Posterior cingulate gyrus (tissue), 11 donors: ENCODE measurements at places on chromosomes 12 and 14.

DNA sequence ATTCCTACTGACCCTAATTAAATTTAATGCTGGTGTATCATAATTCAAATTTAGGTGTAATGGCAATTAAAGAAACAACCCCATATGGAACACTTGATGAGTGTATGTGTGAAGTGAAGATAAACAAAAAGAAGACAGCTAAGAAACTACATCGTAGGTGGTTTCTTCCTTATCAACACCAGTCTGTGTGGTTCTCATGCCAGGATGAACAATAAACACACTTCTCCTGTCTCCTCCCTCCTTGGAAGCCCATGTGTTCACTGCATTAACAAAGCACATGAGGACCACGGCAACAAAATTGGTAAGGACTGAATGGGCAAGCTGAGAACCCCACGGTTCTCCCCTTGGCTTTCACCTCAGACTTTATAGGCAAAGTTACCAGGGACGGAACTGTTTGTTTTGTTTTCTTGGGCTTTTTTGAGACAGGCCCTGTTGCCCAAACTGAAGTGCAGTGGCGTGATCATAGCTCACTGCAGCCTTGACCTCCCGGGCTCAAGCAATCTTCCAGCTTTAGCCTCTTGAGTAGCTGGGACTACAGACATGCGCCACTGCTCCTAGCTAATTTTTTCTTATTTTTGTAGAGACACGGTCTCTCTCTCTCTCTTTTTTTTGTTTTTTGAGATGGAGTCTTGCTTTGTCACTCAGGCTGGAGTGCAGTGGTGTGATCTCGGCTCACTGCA lies 71.0 kb downstream of the TRAFD1 start:
- DNase-seq = no peak

DNA sequence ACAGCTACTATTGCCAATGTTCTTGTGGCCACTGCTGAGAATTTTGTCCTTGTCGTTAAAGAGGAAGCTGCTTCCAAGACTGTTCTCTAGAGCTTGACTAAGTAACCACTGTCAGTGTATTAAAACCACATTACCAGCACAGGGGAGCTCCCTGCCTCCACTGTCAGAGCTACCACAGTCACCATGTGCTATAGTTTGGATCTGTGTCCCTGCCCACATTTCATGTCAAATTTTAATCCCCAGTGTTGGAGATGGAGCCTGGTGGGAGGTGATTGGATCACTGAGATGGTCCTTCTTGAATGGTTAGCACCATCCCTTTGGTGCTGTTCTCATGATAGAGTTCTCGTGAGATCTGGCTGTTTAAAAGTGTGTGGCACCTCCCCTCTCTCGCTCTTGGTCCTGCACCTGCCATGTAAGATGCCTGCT lies 23.2 kb upstream of the RAP1B start:
- no peak for DNase-seq

GRCh38 chr12:56224954-56225353 lies 812 bp downstream of the NABP2 start:
- DNase-seq = no peak

DNA sequence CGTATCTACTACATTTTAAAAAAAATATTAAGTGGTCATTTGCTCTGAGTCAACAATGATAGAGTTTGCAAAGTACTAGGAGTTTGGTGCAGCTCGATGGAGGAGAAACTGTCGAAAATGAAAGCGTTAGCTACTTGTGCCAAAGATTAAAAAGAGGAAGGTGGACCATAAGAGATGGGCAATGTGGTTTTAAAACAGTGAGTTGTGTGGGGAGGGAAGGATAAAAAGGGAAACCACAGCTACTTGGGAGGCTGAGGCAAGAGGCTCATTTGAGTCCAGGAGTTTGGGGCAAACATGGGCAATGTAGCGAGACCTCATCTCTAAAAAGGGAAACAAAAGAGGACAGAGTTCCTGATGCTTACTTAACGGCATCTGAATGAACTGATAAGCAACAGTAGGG lies 18.2 kb upstream of the STRAP start:
- DNase-seq = no peak

GRCh38 chr12:7929083-7929792 lies 6.7 kb downstream of the SLC2A3 start:
- DNase-seq = no peak

DNA sequence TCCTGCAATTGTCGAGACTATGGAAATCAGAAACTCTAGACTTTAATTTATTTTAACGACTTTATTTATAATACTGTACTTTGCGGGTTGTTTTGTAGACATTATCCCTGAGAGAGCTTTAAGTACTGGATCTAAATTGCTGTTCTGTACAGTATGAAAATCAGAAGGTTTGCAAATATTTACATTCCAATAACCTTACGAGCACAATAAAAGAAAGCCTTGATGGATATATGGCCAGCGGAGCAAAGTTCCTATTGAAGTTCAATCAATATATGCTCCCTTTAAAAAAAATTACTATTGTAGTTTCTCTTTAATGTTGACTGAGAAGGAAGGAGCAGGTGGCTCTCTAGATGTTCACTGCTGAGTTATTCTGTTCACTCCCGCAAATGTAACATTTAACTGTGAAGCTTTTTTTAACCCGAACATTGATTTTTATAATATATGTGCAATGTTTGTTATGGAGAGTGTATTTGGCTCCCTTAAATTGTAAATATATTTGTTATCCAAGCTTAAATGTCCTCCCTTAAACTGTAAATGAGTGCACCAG lies 235.3 kb downstream of the PLCZ1 start:
- no peak for DNase-seq
